ENCODE measurements at places on chromosomes 7 and 10. TPM values are rescaled to one million over a fixed set of nuclear protein-coding genes. Genes with fewer than 3 reads are reported as not detected.

GRCh38 chr7:100132697-100133151, 6.0 kb downstream of the MBLAC1 start:
- no peak overlapping the region for H3K4me3 ChIP-seq
- no peaks in the 10 kb centered on the region for H3K27me3 ChIP-seq
- peak; percentile 72 for DNase-seq
- no peak overlapping the region for H3K27ac ChIP-seq
- H3K4me1 ChIP-seq = peaks cover 41% of the 10 kb centered on the region

GRCh38 chr7:132183781-132184380, 392.4 kb downstream of the PLXNA4 start:
- H3K36me3 ChIP-seq = peaks cover 8% of the 10 kb centered on the region
- peaks cover 5% of the 10 kb centered on the region for H3K4me1 ChIP-seq
- H3K27me3 ChIP-seq = no peaks in the 10 kb centered on the region
- no peak for DNase-seq
- no peak overlapping the region for H3K27ac ChIP-seq
- no peak overlapping the region for H3K4me3 ChIP-seq

Gene CFAP70
- total RNA-seq = 9.0 TPM

DNA sequence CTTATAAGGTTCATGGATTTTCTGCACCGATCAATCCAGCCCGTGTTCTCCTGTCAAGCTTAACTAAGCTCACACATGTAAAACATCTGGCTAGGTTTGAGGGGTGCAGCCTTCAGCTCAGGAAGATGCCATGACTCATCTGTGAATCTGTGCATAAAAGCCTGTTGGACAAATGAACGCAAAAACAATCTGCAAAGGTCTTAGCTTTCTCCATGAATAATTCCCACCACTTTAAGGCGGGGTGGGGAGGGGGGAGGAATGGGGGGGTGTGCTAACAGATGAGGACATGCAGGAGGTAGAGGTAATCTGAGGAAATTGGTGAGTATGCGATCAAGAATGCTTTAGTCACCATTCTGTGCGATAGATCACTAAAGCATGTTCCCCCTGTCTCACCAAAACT, 4.8 kb downstream of the DOCK4 start:
- no peaks in the 10 kb centered on the region for H3K4me1 ChIP-seq
- H3K27me3 ChIP-seq = no peaks in the 10 kb centered on the region
- H3K4me3 ChIP-seq = no peak overlapping the region
- DNase-seq = no peak
- H3K27ac ChIP-seq = no peak overlapping the region

Gene SPOCK2
- 1.2 TPM for total RNA-seq

Data from stomach (tissue), 19 donors.